ENCODE measurements at places on chromosomes 1 and 21.
A peak's percentile ranks its signal among the peaks of the same experiment; 100 is the strongest.

GRCh38 chr1:185598332-185598731, 135.9 kb upstream of the HMCN1 start:
- DNase-seq, result no peak
- no peaks in the 10 kb centered on the region for H3K36me3 ChIP-seq
- no peaks in the 10 kb centered on the region for H3K27me3 ChIP-seq
- no peak overlapping the region for H3K4me3 ChIP-seq

- H3K27ac ChIP-seq, result no peak overlapping the region
- no peaks in the 10 kb centered on the region for H3K27me3 ChIP-seq
- no peak overlapping the region for H3K4me3 ChIP-seq
- H3K4me1 ChIP-seq, result no peaks in the 10 kb centered on the region
- no peaks in the 10 kb centered on the region for H3K36me3 ChIP-seq
These were observed 7.1 kb upstream of the DIRAS3 start for GRCh38 chr1:68057564-68057963.

DNA sequence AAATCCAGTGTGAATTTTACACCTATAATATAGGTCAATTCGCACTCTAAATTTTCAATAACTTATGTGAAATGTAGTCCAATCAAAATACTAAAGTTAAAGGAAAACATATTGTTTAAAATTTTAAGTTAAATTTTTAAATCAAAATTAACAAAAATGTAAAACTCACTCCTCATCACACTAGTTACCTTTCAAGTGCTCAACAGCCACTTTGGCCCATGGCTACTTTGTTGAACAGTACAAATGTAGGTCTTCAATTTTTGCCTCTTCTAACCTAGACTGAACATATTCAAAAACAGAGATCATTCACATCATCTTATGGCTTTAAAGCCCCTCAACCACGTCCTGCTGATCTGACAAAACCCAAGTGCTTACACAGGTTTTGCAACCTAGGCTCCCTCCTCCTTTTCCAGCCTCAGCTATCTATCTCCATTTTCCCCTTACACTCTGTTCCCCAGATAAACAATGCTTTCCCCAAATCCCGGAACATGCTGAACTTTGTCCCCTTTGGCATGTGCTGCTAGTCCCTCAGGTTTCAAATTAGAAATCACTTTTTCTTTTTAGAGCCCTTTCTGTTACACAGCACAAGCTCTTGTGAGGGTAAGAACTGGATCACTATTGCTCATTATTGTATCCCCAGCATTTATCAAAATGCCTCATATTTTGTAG, 110.6 kb downstream of the AKT3 start:
- H3K4me1 ChIP-seq, result no peaks in the 10 kb centered on the region
- H3K27me3 ChIP-seq, result no peaks in the 10 kb centered on the region
- H3K27ac ChIP-seq, result no peak overlapping the region

DNA sequence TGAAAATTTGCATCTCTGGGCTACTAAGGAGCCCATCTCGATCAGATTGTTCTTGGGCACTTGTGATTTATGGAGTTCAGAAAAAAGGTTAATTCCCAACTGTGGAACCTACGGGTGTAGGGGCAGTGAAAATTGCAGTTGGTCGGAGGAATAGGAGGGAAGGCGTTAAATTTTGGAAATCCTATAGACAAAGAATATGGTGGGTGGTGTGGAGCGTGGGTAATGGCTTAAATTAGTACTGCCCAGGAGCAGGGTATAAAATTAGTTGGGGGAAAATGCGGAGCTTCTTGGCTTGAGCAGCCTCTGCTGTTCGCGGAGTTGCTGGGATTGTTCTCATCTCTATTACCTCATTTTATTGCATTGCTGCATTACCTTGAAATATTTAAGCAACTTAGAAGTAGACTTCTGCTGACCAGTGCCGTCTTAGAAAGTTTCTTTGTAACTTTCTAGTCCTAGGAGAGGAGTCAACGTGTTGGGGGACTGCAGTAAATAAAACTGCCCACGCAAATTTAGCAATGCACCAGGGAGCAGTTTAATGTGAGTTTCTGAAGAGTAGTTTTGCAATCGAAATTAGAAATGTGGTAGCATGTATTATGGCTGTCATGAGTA, 514 bp downstream of the S1PR1 start:
- DNase-seq, result peak; percentile 64
- H3K4me3 ChIP-seq, result peak overlapping the region; percentile 53
- no peaks in the 10 kb centered on the region for H3K27me3 ChIP-seq
- H3K36me3 ChIP-seq, result no peaks in the 10 kb centered on the region
- H3K27ac ChIP-seq, result peak overlapping the region; percentile 78

DNA sequence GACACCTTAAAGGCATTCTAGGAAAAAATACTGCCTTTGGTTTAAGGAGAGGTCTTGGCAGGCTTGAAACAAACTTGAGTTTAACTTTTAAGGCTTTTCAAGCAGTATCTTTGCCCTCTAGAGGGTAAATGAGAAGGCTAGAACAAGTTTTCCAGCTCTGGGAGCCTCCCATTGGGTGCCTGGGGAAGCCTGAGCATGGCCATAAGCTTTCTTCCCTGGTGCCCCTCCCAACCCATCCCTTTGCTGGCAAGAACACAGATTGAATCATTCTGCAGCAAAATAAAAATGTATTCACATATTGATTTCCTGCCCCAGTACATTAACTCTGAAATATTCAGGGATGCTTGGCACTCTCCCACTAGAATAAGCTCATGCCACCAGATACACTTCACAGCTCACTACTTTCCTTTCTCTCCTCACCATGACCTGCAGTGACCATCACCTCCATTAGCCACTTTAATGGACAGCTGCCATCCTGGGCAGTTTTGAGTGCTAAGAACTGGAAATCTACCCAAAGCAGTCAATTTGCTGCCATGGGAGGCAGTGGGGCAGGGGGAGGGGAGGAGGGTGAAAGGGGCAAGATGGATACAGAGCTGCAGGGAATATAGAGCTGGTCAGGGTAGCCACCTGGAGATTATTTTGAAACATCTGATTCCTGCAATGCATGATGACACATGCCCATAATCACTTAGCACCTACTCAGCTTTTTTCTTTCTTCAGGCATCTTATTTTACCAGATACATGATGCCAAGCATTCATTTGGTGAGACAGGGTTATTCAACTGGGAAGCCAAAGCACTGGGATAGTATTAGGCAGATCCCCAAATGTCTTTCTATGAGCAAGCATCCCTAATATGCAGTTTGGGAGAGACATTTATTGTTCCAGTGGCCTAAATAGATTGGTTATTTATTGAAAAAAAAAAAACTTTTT, 140.6 kb downstream of the SYT2 start:
- no peak overlapping the region for H3K4me3 ChIP-seq
- no peaks in the 10 kb centered on the region for H3K27me3 ChIP-seq
- peaks cover 6% of the 10 kb centered on the region for H3K36me3 ChIP-seq

DNA sequence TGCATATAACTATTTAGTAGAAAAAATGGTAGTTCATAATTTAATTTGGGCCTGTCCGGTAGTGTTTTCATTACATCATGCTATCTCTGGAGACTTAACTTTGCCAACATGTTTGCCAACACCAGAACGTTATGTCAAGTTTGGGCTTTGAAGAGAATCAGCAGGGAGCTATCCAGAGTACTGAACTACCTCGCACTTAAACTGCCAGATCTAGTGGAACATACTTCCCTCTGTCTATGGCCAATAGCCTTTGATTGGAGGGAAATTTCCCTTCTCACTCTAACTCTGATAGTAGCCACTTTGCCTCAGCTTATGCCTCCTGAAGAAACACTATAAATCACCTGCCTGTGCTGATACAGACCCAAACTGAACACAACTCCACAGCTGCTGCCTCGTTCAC, 10.0 kb downstream of the LRRC53 start:
- no peak overlapping the region for H3K4me3 ChIP-seq
- H3K36me3 ChIP-seq, result no peaks in the 10 kb centered on the region
- no peaks in the 10 kb centered on the region for H3K4me1 ChIP-seq
- H3K27ac ChIP-seq, result no peak overlapping the region
- no peaks in the 10 kb centered on the region for H3K27me3 ChIP-seq
- peak; percentile 30 for DNase-seq

GRCh38 chr1:116218922-116219321, 107.7 kb downstream of the MAB21L3 start:
- no peaks in the 10 kb centered on the region for H3K27me3 ChIP-seq
- no peaks in the 10 kb centered on the region for H3K36me3 ChIP-seq
- H3K4me3 ChIP-seq, result no peak overlapping the region
- no peaks in the 10 kb centered on the region for H3K4me1 ChIP-seq
- no peak for DNase-seq

DNA sequence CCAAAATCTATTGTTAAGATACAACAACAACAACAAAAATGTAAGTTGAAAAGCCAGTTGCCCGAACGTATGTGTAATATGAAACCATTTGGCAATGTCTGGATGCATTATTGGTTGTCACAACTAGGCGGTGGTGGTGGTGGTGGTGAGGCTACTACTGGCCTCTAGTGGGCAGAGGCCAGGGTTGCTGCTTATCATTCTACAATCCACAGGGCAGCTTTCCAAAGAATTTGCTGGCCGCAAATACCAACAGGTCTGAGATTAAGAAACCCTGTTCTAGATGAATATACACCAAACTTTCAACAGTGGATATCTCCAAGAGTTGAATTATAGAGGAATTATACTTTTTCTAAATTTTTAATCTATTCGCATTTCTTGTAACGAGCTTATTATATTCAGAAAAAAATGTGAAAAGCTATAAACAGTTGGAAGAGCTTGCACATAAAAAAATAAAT, 26.8 kb upstream of the ZNF697 start:
- DNase-seq, result no peak
- H3K27me3 ChIP-seq, result no peaks in the 10 kb centered on the region
- no peak overlapping the region for H3K27ac ChIP-seq
- H3K36me3 ChIP-seq, result no peaks in the 10 kb centered on the region

- no peaks in the 10 kb centered on the region for H3K27me3 ChIP-seq
- no peak overlapping the region for H3K27ac ChIP-seq
- no peaks in the 10 kb centered on the region for H3K36me3 ChIP-seq
- no peak overlapping the region for H3K4me3 ChIP-seq
- DNase-seq, result no peak
These were observed 16.3 kb downstream of the CRB1 start for GRCh38 chr1:197284325-197284724.

GRCh38 chr1:39491146-39491921, at the start of gene BMP8A:
BMP8A (plus strand) TSS chr1:39491636; CDS start chr1:39491992, 356 bp downstream.
- no peak within 1 kb of the TSS for H3K27ac ChIP-seq
- H3K4me3 ChIP-seq, result peak within 1 kb of the TSS; percentile 44
- H3K27me3 ChIP-seq, result no peaks in the 10 kb centered on the region
- peak; percentile 83 for DNase-seq
- H3K4me1 ChIP-seq, result no peaks in the 10 kb centered on the region

- no peaks in the 10 kb centered on the region for H3K27me3 ChIP-seq
- DNase-seq, result no peak
- H3K36me3 ChIP-seq, result no peaks in the 10 kb centered on the region
- H3K4me1 ChIP-seq, result no peaks in the 10 kb centered on the region
These were observed 2.3 kb upstream of the LCE3D start for GRCh38 chr1:152582647-152583046.

- no peaks in the 10 kb centered on the region for H3K4me1 ChIP-seq
- DNase-seq, result peak; percentile 45
- H3K27ac ChIP-seq, result no peak overlapping the region
- H3K27me3 ChIP-seq, result no peaks in the 10 kb centered on the region
- peaks cover 7% of the 10 kb centered on the region for H3K36me3 ChIP-seq
These were observed 18.8 kb downstream of the KYAT3 start for GRCh38 chr1:88973520-88974137.

GRCh38 chr1:236257216-236257615, 24.5 kb downstream of the ERO1B start:
- peaks cover 2% of the 10 kb centered on the region for H3K36me3 ChIP-seq
- H3K27me3 ChIP-seq, result no peaks in the 10 kb centered on the region
- H3K4me1 ChIP-seq, result no peaks in the 10 kb centered on the region
- no peak overlapping the region for H3K27ac ChIP-seq
- DNase-seq, result no peak

DNA sequence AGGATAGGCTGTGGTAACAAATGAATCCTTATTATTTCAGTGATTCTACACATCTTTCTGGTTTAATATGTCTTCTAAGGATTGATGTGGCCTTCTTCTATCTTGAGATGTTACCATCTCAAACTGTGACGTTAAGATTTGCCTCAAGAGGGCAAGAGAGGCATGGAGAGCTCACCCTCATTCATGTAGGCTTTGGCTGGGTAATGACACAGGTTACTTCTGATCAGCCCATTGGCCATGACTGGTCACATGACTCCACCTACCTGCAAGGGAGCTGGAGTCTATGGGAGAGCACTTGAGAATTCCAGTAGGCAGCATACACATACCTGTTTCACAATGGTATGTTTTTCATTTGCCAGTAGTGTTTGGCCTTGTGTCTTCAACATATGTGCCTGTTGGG, 30.0 kb downstream of the CACHD1 start:
- no peak overlapping the region for H3K4me3 ChIP-seq
- no peaks in the 10 kb centered on the region for H3K27me3 ChIP-seq
- peaks cover 10% of the 10 kb centered on the region for H3K4me1 ChIP-seq
- DNase-seq, result no peak
- H3K27ac ChIP-seq, result no peak overlapping the region
